CD4-positive, alpha-beta T cell treated with Interleukin-15 for 4 hours (primary cell): ENCODE measurements at places on chromosomes 7 and 10.

- no peak for DNase-seq
These were observed 17.6 kb downstream of the CCDC71L start for GRCh38 chr7:106643216-106644000.

- no peak for DNase-seq
These were observed 9.0 kb downstream of the MGAM2 start for GRCh38 chr7:142120524-142120923.

DNA sequence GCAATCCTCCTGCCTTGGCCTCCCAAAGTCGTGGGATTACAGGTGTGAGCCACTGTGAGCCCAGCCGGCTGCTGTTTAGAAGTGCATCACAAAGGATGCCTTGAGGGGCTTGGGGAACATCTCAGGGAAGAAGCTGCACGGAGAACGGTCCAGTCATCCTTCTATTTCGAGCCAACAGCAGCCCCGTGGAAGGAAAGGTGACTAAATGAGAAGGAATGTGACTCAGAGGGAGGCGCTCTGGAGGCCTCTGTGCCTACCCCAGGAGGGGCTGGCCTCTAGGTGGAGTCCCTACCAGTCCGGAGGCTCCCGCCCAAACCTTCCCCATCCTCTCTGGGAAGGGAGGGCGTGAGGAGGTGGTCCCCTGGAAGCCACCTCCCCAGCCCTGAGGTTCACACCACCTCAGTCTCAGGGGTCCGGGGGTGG lies 76.2 kb downstream of the CTBP2 start:
- DNase-seq, result no peak

DNA sequence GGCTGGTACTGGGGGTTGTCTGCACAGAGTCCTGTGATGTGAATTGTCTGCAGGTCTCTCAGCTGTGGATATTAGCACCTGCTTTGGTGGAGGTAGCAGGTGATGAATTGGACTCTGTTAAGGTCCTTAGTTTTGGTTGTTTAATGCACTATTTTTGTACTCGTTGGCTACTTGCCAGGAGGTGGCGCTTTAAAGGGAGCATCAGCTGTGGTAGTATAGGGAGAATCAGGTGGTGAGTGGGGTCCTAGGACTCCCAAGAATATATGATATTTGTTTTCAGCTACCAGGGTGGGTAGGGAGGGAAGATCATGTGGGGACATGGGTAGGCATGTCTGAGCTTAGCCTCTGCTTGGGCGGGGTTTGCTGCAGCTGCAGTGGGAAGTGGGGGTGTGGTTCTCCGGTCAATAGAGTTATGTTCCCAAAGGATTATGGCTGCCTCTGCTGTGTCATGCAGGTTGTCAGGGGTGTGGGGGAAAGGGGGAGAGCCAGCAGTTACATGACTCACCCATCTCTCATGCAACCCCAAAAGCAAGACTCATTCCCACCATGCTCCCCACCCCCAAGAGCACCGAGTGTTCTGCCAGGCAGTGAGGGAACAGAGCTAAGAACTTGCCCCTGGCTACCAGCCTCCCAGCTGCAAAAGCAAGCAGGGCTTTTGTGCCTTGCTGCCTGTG lies 53.7 kb upstream of the ZNF273 start:
- no peak for DNase-seq

DNA sequence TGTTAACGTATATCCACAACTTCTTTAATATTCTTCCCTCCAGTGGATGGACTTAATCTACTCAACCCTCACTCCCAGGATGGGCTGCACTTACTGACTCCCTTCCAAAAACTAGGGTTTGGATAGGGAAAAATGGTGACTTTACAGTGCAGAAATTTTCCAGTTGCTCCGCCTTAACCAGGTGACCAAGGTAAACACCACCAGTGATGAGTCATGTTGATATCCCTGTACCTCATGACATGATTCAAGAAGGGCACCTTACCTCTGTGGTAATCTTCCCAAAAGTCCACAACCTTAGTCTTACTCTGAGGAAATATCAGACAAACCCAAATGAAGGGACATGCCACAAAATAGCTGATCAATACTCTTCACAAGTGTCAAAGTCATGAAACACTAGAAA lies 3.5 kb upstream of the GSTK1 start:
- no peak for DNase-seq
